ENCODE measurements at places on chromosomes 7 and 10.

DNA sequence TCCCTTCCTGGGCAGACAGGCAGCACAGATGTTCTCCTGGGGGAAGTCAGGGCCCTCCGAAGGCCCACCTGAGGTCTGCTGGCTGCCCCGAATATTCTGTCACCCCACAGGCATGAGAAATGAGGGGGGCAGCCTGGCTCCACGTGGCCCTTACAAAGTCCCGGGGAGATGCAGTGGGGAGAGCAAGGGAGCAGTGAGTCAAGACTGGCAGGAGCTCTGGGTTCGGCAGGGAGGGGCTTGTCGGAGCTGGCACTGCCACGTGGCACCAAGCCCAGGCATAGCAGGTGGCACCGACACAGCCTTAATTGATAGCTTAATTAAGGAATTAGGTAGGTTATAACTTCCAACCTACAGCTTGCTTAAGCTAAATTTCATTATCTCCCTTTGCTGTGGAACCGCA lies 163.9 kb downstream of the USP6NL start:
- no peak for DNase-seq

GRCh38 chr7:22110227-22110839 lies 164.6 kb upstream of the CDCA7L start:
- peak; percentile 34 for DNase-seq

DNA sequence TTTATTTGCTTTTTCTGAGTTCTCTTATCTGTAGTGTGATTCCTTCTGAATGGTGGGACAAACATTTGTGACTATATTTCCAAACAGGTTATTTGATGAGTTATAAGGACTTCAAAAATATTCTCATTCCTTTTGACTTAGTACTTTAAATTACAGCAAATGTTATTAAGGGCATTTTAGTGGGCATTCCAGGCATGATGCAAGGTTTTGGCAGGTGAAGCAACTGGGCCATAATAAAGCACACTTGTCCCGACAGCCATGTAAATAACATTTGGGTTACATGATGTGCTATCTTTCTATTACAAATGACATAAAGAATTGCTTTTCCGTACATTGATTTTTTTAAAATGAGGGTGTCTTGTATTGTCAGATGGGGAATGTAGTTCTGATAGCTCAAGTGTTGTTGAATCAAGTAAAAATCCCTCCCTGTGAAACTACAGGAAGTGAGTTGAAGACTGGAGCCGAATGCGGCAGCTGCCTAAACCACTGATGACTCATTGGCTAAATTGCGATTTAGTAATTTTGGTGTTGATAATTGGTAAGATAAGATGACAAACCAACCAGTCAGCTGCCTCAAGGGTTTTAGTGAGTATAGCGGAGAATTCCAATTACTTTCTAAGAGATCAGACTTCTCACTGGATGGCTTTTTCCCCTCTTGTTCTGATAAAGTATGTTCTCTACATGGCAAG lies 231.3 kb upstream of the NPY start:
- no peak for DNase-seq

- no peak for DNase-seq
Measured at GRCh38 chr7:130920122-130920521, 186.1 kb upstream of the KLF14 start.

DNA sequence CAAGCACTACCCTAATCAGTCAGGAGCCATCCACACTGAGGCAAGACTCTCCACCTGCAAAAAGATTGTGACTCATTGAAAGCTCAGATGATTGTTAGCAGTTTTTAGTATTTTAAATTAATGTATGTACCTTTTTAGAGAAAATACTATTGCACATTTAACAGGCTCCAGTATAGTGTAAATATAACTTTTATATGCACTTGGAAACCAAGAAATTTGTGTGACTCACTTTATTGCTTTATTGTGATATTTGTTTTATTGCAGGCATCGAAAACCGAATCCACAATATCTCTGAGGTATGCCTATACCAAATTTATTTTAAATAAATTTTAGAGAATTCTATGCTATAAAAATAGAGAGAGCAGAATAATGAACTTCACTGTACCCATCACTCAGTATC lies 122.0 kb downstream of the TEX36 start:
- DNase-seq, result no peak

- DNase-seq, result no peak
Measured at GRCh38 chr10:44948642-44949041, 11.0 kb upstream of the RASSF4 start.

DNA sequence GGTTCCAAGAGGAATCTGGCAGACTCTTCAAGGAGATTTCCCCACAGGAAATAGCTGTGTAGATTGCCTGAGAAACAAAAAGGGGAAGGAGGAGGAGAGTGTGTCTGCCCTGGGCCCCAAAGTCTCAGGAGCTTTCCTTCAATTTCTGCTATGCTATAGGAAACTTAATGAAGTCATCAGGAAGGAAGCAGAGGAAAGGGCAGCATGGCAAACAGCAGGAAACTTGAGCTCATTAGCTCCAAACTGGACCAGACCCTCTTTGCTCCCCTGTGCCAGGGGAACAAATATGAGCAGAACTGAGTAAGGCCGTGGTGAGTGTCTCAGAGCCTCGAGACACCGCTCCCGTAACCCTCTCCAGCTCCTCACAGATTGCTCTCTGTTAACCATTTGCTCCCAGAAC lies 4.8 kb upstream of the KCNIP2 start:
- no peak for DNase-seq

- DNase-seq, result no peak
Measured at GRCh38 chr7:38592737-38593288, 38.4 kb downstream of the AMPH start.

DNA sequence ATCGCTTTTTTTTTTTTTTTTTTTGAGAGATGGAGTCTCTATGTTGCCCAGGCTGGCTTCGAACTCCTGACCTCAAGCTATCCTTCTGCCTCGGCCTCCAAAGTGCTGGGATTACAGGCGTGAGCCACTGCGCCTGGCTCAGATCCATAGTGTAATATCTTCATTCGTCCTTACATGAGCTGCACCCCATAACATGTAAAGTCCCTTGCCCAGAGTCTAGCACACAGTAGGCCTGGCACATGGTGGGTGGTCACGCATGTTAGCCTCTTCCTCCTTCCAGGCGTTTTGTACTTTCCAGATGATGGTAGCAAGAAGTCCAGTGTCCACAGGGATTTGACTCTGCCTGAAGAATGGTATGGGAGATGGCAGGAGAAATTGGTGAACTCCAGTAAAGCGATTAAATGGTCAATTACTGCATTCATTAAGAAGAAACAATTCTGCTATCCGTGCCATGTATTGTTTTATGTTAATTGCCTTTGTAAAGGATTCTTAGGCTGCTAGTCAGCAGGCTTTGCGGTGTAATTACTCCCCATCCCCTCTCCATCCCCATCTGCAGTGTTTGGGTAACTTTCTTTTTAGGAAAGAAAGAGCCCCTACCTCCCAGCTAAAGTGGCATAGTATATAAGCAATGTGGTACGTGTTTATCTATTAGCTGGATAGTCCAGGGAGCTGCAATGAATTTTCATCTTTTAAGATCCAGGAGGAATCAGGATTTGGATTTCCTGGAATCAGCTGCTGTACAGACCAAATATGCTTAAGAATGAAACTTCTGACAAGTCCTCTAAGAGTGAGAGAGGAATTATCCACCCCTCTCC lies 1.2 kb downstream of the TPST1 start:
- no peak for DNase-seq

DNA sequence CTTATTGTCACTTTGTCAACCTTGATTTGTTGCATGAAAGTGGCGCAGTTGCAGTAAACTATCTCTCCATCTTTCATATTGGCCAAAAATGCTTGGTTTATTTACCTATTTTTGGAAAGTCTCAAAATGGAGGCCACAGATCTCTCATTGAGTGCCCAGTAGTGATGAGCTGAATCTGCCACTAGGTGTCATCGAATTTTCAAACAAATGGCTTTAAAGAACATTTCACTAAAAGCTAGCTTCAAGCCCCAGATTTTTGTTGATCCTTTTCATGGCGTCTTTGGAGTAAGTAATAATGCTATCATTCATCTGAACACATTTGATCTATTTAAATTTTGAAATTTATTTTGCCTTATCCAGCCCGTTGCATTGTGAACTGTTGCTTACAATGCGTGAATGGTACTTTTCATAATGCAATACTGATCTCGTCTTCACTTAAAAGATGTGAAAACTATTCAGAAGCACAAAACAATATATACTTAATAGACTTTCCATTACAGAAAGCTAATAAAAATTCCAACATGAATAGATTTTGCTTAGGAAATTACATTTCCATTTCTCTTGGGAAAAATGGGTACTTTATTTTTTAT lies 236.2 kb downstream of the DNAJB9 start:
- no peak for DNase-seq

- no peak for DNase-seq
Measured at GRCh38 chr10:80544316-80544953, 6.7 kb downstream of the SH2D4B start.

DNA sequence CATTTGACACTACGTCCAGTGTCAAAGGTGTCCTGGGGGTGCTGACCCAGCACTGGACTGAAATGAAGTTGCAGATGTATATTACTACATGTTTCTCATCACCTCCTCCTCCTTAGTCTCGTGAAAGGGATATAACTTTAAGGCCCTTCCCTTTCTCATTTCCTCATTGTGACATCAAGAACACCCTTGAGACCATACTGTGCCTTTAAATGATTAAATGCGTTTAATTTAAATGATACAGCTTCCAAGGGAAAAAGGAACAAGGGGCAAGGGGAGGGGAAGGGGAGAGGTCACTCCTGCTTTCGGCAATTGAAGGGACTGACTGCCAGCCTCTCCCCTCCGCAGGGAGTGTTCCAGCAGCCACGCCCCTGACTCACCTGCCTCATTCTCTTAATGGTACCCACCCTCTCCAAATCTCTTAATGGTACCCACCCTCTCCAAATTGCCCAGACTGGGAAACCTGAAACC lies 80.5 kb upstream of the KMT2E start:
- no peak for DNase-seq
